ENCODE measurements at places on chromosomes 3 and 15.

DNA sequence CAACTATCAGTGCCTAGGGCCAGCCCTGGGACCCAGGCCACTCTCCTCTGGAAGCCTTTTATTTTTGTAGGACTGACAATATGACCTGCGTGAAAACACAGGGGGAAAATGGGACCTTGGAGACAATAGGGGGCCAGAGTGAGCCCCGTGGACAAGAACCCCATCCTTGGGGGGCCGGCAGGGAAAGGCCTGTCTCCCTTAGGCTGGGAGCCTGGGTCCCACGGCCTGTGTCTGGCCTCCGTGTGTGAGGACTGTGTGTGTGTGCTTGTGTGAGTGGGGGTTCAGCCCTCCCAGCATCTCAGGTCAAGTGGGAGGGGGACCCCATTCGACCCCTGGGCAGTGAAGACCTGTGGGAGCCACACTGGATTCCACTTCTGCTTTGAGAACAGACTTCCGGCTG lies 53.3 kb downstream of the EXOG start:
- DNase-seq, result no peak

- DNase-seq, result no peak
Observed at GRCh38 chr3:50275996-50276761, 2.7 kb upstream of the LSMEM2 start.

- no peak for DNase-seq
Observed at GRCh38 chr15:27426805-27427204, 455.8 kb downstream of the GABRG3 start.

DNA sequence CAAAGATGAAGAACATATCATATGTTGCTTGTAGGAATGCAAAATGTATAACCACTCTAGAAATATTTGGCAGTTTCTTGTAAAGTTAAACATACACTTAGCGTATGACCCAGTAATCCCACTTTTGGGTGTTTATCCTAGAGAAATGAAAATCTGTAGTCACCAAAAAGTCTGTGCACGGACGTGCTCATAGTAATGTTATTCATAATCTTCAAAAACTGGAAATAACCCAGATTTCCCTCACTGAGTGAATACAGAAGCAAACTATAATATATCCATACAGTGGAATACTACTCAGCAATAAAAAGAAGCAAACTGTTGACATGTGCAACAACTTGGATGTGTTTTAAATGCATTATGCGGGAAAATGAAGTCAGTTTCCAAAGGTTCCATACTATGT lies 155.9 kb downstream of the AKAP13 start:
- no peak for DNase-seq

GRCh38 chr3:78562328-78562727 lies 1205.5 kb downstream of the ROBO1 start:
- no peak for DNase-seq

DNA sequence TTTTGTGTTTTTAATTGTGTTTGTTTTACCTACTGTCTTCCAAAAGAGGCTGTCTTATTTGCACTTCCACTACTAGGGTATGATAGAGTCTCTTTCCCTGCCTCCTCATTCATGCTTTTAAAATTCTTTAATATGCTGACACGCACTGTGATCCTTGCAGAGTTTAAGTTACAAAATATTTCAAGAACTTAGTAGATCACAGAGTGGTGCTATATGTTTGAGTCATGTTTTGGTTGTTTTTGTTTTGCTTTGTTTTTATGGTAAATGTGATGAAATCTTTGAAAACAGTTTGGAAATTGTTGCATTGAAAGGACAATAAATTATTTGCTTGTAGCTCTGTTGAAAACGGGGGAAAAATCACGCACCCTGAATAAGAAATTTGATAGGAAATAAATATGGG lies 5.9 kb upstream of the ABHD10 start:
- no peak for DNase-seq

- no peak for DNase-seq
Observed at GRCh38 chr15:66654361-66654738, 47.7 kb upstream of the SMAD6 start.

DNA sequence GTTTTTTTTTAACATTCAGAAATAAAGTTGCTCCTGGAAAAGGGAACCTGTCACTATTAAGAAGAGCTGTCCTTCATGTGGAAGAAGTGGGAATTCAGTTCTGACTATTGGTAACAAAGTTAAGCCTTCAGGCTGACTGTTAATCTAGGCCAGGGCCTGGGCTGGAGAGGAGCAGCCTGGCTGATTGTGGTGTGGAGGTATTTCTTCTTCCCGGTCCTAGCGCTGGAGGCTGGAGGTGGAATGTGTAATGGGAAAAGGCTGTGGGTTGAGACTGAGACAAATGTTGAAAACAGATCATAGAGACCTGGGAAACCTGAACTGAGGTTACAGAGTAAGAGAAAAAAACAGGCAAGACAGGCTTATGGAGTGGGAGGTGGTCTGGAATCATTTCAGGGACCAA lies 23.8 kb upstream of the SH3BP5 start:
- DNase-seq, result no peak

DNA sequence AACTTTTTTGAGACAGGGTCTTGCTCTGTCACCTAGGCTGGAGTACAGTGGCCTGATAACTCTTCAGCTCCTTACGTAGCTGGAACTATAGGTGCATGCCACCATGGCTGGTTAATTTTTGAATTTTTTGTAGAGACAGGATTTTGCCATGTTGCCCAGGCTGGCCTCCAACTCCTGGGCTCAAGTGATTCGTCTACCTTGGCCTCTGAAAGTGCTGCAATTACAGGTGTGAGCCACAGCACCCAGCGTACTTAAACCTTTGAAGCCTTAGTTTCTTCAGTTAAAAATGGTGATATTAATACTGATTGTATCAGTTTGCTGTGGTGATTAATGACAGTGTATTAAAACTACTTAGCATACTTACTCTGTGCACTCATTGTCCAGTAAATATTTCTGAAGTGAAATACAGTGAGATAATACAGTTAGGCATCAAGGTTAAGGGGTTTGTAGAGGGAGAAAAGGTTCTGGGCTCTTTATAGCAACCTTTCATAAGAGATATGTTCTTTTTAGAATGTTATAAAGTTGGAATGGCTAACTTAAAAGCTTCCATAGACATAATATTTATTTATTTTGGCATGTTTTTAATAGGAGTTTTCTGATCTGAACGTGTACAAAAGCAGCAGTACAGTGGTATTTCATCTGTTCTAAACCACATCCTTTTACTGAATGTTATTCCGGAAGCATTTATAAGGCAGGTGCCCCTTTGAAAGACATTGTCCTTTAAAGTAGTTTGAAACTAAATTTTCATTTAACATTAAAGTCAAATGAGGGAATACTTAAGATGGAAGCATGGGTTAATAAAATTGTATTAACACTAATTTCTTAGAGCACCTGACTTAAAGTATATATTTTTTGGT lies 23.6 kb downstream of the NCK1 start:
- no peak for DNase-seq

GRCh38 chr3:177169936-177170722 lies 27.2 kb downstream of the TBL1XR1 start:
- no peak for DNase-seq
